Inflammatory macrophage treated with lipopolysaccharide for 1 hour (primary cell): ENCODE measurements at places on chromosomes 5 and 9.
A peak's percentile ranks its signal among the peaks of the same experiment; 100 is the strongest.

DNA sequence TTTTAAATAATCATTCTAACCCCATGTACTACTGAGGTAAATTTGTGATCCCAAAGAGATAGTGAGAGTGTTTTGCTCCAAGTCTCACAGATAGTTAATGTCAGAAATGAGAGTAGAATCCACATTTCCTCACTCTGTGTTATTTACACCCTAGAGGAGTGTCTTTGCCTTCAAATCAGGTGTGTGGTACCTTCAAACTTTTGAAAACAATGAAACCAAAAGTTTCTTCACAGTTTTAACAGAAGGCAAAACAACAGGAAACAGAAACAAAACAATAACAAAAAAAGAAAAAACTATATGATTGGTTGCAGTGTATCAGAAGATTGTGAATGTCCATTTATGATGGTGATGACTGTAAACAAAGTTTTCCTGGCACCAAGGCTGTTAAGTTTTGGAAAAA lies 85.9 kb downstream of the ERBIN start:
- no peak for DNase-seq

- DNase-seq, result peak; percentile 33
Observed at GRCh38 chr9:69115621-69116020, 58.5 kb upstream of the TJP2 start.

DNA sequence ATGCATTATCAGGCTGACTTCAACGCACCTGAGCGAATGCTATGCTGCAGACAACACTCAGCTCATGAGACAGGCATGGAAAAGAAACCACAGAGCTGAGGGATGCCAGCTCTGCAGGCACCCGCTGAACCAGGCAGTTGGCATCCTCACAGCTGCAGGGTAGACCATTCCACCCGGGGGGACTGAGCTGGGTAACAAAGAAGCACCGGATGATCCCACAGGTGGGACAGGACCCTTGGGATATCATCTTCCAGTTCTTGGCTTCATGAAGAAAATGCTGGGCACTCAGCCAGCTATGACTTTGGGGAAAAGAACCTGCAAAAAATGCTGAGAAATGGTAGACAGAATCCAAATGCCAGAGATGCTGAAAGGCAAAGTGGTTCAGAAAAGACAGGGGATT lies 9.6 kb downstream of the EPB41L4B start:
- DNase-seq, result no peak

DNA sequence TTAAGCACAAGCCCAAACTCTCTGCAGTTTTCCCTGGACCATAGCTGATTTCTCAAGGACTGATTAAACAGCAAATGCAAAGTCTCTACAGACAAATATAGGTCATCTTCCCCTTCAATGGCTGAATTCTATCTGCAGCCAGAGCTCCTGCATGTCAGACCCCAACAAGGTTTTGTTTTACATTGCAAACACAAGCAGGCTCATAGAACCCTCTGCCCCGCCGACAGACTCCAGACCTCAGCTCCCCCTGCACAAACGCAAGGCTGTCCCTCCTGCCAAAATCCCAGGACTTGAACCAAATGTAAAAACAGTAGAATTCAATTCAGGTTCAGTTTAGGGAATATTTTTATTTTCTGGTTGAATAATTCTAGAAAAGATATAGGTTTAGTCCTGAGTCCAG lies 526.7 kb upstream of the TRPC7 start:
- DNase-seq, result no peak

GRCh38 chr9:108708448-108708847 lies 147.3 kb downstream of the ACTL7B start:
- no peak for DNase-seq

DNA sequence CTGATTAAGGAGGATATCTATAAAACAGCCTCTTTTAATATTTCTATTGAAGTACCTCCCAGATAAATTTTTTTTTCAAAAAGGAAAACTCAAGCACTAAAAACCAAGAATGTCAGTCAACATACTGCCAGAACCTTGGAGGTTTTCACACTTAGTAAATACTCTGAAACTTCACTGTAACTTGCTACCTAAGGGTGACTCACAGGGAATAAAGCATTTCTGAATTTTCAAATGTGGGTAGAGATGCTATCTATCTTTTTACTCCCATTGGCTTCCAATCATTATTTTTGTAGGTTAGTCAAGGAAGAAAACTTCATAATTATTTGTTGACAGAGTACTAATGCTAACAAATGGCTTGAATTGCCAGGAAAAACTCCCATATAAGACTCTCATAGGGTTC lies 46.1 kb downstream of the SLC25A46 start:
- no peak for DNase-seq

DNA sequence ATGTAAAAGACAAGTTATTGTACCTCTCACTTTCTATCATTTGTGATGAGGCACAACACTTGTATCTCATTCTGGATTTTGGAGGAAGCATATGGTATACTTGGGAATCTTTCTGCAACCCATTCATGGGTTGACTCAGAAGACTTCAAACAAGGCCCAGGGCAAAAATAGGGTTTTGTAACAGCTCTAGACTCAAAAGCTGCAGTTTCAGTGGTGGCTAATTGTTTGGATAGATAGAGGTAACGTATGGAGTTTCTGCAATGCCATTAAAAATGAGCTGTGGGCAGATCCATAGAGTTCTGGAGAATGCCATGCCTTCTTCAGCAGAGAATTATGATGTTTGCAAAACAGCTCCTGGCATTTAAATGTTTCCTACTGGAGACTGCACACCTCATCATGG lies 279.6 kb upstream of the VLDLR start:
- no peak for DNase-seq

- DNase-seq, result no peak
Observed at GRCh38 chr5:57406641-57407040, 76.0 kb downstream of the ACTBL2 start.

GRCh38 chr5:163995206-163995605 lies 489.8 kb downstream of the MAT2B start:
- no peak for DNase-seq

GRCh38 chr9:114017741-114018715 lies 60.1 kb downstream of the AMBP start:
- DNase-seq, result no peak

DNA sequence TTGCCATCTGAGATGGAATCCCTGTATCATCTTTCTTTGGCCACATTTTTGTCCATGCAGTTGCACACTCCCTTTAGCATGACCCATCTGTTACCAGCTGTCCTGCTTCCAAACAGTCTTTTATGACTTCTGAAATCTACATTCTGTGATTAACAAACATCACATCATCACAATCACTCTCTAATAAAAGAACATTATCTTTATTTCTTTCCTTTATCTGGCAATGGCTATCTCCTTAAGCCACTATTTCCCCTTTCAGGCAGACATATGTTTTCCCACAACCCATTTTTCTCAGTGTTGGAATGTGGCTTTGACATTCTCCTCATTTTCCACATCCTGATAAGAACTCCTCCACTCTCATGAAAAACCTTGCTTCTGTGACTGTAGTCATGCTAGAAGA lies 141.0 kb downstream of the ST8SIA4 start:
- no peak for DNase-seq

GRCh38 chr5:145450286-145450885 lies 384.8 kb downstream of the PRELID2 start:
- no peak for DNase-seq

GRCh38 chr9:114417511-114417910 lies 29.7 kb upstream of the AKNA start:
- no peak for DNase-seq

DNA sequence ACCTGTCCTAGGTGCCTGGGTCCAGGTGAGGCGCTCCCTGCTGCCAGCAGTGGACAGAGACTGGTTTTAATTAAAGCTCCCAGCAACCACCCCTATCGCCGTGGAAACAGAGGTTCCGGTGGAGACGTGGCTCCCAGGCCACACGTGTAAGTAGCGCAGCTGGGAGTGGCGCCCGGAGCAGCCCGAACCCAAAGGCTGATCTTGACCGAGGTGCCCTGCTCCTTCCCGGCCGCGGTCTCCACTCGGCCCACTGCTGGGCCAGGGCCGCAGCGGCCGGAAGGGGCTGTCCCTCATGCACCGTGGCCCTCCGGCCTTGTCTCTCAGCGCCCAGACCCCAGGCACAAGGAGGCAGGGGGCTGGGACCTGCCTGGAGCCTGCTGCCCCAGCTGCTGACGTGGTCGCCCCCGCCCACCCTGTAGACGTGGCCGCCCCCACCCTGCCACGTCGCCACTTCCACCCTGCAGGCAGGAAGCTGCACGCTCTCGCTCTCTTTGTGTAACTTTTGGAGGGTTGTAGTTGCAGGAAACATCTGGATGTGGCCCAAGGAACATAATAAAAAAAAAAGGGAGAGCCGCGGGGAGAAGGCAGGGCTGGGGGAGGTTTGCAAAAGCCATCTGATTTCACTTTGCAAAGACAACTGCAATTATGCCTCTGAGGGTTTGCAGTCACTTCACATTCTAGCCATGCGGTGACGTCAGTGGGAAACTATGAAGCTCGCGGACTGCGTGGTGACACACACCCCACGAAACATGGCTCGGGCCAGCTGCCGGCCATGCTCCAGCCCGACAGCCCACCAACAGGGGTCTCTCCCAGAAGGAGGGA lies 129.9 kb downstream of the RXRA start:
- peak; percentile 75 for DNase-seq

GRCh38 chr5:132826424-132827082 lies 3.9 kb downstream of the SHROOM1 start:
- no peak for DNase-seq

DNA sequence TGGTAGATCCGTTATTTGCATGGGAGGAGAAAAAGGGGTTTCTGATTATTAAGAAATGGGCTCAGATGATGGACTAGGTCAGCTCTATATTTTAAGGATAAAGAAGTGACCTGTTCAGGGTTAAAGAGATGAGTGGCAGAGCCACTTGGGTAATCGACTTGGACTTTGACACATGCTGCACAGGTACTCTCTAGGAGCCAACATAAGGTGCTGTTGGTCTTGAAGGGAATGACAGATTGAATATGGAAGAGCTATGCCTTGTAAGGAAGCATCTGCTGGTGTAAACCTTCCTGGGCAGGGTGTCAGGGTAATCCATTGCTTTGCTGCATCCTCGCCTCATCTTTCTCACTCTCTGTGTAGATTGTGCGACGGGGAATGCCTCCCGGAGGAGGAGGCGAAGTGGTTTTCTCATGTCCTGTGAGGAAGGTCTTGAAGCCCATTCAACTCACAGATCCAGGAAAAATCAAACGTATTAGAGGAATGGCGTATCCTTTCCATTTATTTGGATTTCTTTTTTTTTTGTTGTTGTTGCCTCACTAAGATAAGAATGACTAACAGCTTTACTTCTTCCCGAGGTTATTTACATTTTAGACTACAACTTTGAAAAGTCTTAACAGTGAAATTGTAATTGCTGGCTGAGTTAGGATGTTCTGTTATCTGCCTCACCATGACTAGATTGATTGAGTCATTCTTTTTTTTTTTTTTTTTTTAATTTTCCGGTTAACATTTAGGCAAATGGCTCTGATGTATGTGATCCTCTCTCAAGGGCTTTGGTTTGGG lies 41.2 kb downstream of the RCL1 start:
- no peak for DNase-seq

- no peak for DNase-seq
Observed at GRCh38 chr5:169651526-169651925, 14.5 kb downstream of the DOCK2 start.

- no peak for DNase-seq
Observed at GRCh38 chr9:112618385-112619009, 99.4 kb downstream of the INIP start.

- DNase-seq, result peak; percentile 80
Observed at GRCh38 chr5:17302106-17302505, 84.7 kb downstream of the BASP1 start.

- DNase-seq, result no peak
Observed at GRCh38 chr9:114096866-114097612, 2.1 kb downstream of the KIF12 start.

DNA sequence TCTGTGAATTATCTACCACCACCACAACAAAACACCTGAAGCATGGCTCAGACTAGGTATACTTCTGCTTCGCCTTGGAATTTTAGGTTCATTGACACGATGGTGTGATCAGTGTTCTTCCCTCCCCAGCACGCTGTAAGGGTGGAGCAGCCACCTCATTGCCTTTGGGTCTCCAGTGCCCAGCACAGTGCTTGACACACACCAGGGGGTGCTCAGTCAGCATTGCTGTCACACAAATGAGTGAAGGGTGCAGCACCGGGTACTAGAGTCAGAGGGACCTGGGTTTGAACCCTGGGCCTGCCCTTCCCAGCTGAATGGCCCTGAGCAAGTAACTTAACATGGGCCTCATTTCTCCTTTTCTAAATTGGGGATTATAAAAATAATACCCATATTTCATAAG lies 9.9 kb upstream of the ANGPTL2 start:
- no peak for DNase-seq

DNA sequence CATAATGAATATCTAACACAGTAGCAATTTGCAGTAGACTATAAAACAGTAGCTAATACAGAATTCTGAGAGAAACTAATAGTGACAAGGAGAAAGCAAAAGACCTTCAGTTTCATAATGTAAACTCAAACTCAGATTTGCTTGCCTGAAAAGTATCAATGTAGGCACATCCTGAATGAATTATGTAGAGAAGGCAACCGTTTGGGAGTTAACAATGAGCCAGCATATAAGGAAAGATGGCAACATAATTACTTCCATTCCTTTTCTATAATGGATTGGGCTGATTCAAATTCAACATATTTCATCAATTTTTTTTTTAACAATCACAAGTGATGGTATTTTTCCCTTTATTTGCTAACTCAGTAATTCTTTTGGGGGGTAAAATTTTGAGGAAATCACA lies 261.6 kb downstream of the SEMA5A start:
- DNase-seq, result no peak

DNA sequence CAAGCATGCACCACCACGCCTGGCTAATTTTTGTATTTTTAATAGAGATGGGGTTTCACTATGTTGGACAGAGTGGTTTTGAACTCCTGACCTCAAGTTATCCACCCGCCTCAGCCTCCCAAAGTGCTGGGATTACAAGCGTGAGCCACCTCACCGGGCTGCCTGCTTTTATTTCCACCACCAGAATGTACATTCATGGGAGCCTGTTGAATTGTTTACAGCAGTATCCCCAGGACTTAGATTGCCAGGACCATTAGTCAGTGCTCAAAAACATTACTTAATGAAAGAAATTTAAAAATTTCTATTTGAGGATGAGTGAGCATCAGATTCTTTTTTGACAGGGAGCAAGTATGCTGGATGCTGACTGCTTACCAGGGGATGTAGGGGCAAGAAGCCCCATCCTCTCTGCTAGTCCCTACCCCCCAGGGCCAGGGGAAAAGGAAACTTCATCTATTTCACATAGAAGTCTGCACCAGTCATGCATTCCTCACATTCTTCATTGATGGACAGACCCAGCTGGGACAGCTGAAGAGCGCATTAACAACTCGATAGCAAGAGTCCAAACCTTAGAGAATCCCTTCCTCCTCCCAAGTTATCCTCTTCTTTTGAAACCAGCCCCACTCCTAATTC lies 10.3 kb upstream of the RGMB start:
- DNase-seq, result no peak

- DNase-seq, result no peak
Observed at GRCh38 chr9:18349530-18349929, 124.4 kb upstream of the ADAMTSL1 start.

DNA sequence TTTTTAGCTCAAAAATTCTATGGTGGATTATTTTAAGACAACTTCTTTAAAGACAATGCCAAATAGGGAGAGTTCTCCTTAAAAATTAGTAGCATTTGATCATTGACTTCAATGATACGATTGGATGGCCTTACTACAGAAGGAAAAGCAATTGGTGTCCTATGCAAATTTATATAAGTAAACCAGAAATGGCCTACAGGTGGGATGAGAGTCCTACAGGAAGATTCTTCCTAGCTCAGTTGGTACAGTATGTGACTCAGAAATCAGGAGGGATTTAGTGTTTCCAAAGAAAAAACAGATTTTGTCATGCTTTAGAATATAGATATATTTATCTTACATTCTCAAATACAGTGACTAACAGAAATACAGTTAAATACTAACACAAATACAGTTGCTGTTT lies 6.5 kb downstream of the ANKRA2 start:
- no peak for DNase-seq
